Stimulated activated CD8-positive, alpha-beta memory T cell treated with anti-CD3 and anti-CD28 coated beads, Interleukin-15, amount 100 ng/mL, for 48 hours (primary cell): ENCODE measurements at places on chromosomes 7 and 10.

- no peak for DNase-seq
Measured at GRCh38 chr7:107981466-107981865, 21.5 kb downstream of the LAMB1 start.

DNA sequence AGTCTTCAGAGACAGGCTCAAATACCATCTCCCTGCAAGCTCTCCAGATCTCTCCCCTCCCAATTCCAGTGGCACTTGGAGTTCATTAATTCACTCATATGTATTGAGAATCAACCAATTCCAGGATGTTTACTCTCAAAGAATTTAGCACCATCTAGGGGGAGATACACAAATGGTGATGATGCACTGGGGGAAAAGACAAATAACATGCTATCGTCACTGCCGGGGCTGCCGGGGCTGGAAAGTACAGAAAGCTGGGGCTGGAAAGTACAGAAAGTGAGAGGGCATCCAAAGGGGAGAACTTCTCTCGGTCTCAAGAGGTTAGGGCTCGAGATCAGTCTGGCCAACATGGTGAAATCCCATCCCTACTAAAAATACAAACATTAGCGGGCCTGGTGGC is 118.7 kb downstream of the MKX start:
- DNase-seq, result no peak

GRCh38 chr10:639001-639750 is 50.3 kb downstream of the DIP2C start:
- no peak for DNase-seq

DNA sequence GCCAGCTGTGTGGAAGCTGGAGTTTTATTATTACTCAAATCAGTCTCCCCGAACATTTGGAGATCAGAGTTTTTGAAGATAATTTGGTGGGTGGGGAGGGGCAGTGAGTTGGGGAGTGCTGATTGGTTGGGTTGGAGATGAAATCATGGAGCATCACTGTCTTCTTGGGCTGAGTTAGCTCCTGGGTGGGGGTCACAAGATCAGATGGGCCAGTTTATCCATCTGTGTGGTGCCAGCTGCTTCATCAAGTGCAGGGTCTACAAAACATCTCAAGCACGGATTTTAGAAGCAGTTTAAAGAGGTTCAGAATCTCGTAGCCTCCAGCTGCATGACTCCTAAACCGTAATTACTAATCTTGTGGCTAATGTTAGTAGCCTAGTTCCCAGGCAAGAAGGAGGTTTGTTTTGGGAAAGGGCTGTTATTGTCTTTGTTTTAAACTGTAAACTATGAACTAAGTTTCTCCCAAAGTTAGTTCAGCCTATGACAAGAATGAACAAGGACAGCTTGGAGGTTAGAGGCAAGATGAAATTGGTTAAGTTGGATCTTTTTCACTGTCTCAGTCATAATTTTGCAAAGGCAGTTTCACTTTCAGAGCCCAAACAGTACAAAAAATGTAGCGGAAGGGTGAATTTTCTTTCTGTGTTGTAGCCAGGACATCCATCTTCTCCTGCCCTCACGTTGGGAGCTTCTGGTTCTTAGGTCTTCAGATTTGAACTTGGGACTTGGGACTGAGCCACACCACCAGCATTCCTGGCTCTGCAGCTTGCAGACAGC is 43.1 kb downstream of the KLF6 start:
- no peak for DNase-seq
